ENCODE measurements at places on chromosomes 1 and 21.

GRCh38 chr1:19468397-19468956 is 16.9 kb downstream of the CAPZB start:
- no peak for DNase-seq
- peaks cover 15% of the 10 kb centered on the region for H3K36me3 ChIP-seq
- H3K4me1 ChIP-seq = peaks cover 34% of the 10 kb centered on the region
- H3K27me3 ChIP-seq = no peaks in the 10 kb centered on the region
- peak overlapping the region; percentile 28 for H3K27ac ChIP-seq

GRCh38 chr1:160428655-160429054 is 28.3 kb downstream of the VANGL2 start:
- no peaks in the 10 kb centered on the region for H3K36me3 ChIP-seq
- peak overlapping the region; percentile 100 for H3K27ac ChIP-seq
- peak; percentile 81 for DNase-seq
- H3K27me3 ChIP-seq = no peaks in the 10 kb centered on the region
- peaks cover 52% of the 10 kb centered on the region for H3K4me1 ChIP-seq

DNA sequence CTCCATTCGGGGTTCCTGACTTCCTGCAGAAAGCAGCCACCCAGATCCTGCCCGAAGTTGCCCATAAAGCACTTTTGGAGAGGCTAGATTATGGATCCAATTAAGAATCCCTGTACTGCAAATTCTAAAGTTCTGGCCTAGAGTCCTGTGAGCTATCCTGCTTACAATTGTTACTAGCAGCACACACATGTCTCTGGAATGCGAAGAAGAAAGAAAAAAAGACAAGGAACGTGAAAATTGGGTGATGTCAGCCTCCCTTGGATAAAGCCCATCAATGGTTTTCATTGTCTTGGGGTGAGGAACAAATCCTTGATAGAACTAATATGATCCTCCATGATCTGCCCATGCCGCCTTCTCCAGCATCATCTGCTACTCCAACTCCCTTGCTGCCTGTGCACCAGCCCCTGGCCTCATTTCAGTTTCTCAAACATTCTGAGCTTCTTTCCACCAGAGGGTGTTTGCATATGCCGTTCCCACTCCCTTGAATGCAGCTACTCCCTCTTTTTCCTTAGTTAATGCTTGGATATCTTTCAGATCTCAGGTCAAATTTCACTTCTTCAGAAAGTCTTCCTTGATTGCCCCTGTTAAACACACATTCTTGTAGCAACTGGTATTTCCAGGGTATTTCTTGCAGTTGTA is 94.0 kb downstream of the ST6GALNAC5 start:
- no peaks in the 10 kb centered on the region for H3K4me1 ChIP-seq
- H3K27ac ChIP-seq = no peak overlapping the region
- H3K36me3 ChIP-seq = no peaks in the 10 kb centered on the region
- no peak overlapping the region for H3K4me3 ChIP-seq

GRCh38 chr1:110765640-110766335 is 91.0 kb upstream of the KCNA3 start:
- H3K36me3 ChIP-seq = no peaks in the 10 kb centered on the region
- H3K27me3 ChIP-seq = no peaks in the 10 kb centered on the region

DNA sequence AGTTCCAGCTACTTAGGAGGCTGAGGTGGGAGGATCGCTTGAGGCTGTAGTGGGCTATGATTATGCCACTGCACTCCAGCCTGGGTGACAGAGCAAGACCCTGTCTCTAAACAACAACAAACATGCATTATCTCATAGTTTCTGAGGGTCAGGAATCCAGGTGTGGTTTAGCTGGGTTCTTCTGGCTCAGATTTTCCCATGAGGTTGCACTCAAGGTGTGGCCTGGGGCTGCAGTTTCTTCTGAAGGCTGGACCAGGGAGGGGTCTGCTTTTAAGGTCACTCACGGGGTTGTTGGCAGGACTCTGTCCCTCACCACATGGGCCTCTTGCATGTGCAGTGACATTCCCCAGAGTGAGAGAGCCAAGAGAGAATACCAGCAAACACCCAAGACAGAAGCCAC is 77.0 kb downstream of the EPHB2 start:
- H3K27me3 ChIP-seq = peaks cover 1% of the 10 kb centered on the region
- no peak for DNase-seq
- no peaks in the 10 kb centered on the region for H3K4me1 ChIP-seq
